GM03348 (cell line): ENCODE measurements at places on chromosomes 2 and 18.

GRCh38 chr2:219437141-219437540 lies 2.5 kb downstream of the SPEG start:
- DNase-seq, result no peak

GRCh38 chr18:7629416-7629815 lies 62.3 kb downstream of the PTPRM start:
- no peak for DNase-seq

GRCh38 chr18:26205318-26205717 lies 20.9 kb upstream of the TAF4B start:
- no peak for DNase-seq

DNA sequence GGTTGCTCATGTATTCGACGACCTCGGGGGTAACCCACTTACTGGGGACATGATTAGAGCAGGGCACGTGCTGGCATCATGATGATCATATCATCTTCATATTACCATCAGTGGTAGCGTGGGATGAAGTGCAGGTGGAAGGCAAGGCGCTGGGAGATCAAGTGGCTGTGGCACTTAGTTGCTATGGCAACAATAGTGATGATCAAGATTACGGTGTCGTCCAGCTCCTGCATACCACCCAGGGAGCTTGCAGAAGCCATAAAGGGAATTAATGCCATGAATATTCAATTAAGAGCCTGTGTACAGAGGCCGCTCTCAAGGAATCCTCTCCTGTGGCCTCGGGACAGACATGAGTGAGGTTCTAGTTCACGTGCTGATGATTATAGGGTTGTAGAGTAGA lies 237.2 kb upstream of the COPS8 start:
- DNase-seq, result no peak

GRCh38 chr18:53567929-53568574 lies 656.4 kb downstream of the MBD2 start:
- DNase-seq, result peak; percentile 52
